Activated T-cell treated with anti-CD3 and anti-CD28 coated beads for 4 hours (primary cell): ENCODE measurements at places on chromosomes 12 and 14.

DNA sequence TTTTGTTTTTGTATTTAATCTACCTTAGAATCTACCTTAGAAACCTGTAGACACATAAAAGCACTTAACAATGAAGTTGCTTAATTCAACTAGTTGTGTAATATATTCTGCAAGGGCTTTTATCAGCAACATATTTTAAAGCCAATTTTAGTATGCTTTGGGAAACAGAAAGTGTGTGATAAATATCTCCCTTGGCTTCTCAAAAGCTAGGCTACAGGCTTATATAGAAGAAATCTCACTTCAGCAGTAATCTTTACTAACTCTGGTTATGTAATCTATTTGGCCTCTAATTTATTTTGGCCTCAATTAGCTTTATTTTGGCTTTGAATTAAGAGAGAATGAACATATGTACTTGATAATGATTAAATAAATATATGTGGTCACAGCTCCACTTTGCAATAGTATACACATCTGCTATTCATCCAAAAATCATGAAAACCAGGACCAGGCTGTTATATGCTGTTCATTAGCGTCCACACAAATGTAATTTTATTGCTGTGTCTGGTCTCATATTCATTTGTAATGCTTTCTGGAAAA is 37.2 kb downstream of the LRP6 start:
- DNase-seq = no peak

DNA sequence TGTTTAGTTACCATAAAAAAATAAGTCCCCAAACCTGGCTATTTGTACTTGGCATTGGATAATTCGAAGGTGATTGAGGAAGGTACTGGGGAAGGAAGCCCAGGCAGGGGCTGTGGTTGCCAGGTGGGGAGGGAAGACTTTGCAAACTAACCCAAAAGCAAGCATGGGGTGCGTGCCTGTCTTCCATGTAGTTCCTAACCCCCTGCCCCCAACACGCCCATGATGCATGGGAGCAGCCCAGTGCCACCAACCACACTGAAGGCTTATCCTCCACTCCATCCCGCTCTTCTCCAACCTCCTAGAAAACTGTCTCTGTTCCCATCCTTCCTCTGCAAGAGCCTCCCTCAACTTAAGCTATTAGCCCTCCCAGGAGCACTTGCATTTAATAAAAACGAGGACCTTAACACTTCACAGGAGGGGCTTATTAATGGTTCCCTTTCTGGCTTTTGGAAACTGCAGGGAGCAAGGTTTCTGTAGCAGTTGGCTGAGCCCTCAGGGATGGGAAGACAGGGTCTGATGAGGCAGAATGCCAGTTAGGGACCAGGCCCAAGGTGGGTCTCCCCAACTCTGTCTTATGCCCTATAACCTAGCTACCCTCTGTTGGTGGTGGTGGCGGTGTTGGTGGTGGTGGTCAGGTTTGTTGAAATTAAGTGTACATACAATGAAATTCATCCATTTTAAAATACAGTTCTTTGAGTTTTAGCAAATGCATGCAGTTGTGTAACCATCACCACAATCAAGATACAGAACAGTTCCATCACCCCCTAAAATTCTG is 96.0 kb downstream of the ZFP36L1 start:
- DNase-seq = no peak

GRCh38 chr14:56207626-56208292 is 89.5 kb downstream of the PELI2 start:
- no peak for DNase-seq

- DNase-seq = no peak
These were observed 5.0 kb downstream of the PTPN6 start for GRCh38 chr12:6956021-6956727.

DNA sequence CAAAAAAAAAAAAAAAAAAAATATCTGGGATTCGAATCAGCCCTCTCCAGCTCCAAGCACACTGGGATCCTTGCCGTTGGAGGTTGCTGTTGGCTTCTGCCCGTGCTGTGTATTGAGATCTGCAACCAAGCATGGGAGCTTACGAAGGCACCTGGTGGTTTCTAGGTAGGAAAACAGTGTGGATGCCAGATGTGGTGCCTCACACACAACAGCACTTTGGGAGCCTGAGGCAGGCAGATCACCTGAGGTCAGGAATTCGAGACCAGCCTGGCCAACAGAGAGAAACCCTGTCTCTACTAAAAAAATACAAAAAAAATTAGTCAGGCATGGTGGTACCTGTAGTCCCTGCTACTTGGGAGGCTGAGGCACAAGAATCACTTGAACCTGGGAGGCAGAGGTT is 47.4 kb downstream of the ATF7 start:
- no peak for DNase-seq

- no peak for DNase-seq
These were observed 203.3 kb upstream of the NUDT4 start for GRCh38 chr12:93174473-93174872.

DNA sequence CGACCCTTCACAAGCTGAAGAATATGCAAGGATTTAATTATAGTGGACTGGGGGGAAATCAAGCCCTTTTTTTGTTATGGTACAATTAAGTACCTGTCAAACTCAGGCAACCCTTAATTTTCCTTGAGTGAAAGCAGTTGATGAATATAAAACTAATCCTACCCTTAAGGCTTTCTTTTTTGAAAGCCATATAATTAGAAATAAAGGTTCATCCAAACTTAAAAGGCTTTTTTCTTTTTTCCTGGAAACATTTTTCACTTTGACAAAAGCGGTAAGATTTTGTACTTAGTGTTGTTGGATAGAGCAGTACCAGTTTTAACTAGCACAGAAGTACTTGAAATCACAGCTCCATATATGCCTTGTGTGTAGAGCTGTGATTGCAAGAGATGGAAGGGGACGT is 91.9 kb upstream of the MANSC4 start:
- no peak for DNase-seq

DNA sequence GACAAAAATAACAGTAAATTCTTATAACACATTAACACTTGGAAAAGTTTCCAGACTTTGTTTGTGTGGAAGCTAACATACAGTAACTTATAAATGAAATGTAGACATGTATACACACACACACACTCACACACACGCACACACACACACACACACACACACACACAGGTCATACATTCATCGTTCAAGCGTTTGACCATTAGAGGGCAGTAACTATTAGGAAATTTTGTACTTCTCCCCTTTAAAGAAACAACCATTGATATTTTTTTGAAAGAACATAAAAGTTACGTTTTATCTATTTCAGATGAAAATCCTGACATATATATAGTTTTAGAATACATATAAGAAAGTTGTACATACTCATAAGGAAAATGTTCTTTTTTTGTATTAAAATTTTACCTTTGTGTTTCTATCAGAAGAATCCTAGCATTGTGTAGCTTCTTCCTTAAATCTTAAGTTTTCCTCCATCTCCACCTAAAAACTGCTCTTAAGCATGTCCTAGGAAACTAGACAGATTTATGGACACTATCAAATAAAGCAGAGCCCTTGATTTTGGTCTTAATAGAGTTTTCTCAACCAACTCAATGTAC is 29.0 kb downstream of the PTPRQ start:
- DNase-seq = no peak
